NCI-H187 treated with DMSO at 0.1 percent for 48 hours (cell line): ENCODE measurements at places on chromosomes 3 and 15.

DNA sequence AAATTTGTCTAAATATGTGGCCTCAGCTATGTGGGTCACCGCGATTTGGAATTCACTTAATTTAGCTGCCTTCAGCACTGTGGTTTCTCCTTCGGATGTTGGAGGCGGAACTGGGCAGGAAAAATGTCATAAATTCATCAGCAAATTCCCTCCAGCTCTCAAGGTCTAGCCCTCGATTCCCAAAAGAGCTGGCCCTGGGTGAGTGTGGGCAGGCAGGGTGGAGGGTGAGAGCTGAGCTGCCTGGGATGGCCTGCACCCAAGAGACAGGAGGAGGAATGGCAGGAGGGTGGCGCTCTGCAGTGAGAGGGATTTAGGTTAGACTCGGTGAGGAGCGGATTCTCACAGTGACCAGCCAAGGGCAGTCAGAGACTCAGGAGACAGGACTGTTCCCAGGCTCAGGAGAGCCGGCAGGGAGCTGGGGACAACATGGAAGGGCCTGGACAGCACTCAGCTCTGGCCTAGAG lies 57.1 kb downstream of the FEM1B start:
- no peak for DNase-seq

- DNase-seq: no peak
These were observed 1.8 kb downstream of the TMEM115 start for GRCh38 chr3:50357481-50357880.

- DNase-seq: no peak
These were observed 266.6 kb upstream of the CTDSPL start for GRCh38 chr3:37594873-37595783.

DNA sequence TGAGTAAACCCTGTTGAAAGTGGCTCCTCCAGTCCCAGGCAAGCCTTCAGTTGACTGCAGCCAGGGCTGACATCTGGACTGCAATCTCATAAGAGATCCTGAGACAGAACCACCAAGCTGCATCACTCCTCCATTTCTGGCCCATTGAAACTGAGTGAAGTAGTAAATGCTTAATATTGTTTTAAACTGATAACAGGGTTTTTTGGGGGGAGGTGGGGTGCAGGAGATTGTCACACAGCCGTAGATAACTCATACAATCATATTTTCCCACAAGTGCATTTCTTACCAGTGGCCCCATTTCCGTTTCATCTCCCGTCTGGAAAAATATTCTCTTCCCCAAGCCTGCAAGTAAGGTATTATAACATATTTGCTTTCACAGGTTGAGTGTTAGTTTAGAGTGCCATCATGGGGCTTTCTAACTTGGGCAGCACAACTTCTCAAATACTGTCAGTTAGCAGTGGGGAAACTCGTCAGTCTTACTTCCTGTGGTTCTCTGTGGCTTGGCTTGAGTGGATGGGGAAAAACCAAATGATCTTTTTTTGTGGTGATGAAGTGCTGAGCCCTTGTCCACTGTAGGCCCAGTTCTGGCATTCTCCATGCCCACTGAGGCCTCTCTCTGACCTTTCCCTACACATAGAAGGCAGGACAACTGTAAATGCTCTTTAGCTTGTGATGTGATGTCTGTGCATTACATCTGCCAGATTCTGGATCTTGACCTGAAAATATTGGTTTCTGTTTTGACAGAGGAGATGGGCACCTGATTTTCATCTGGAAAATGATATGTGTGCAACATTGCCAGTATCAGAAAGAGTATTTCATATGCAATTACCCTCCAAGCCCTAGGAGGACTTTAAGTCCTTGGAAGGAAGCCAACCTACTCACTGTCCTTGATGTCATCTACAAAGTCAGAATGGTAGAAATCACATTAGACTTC lies 90.1 kb upstream of the BHLHE40 start:
- no peak for DNase-seq

DNA sequence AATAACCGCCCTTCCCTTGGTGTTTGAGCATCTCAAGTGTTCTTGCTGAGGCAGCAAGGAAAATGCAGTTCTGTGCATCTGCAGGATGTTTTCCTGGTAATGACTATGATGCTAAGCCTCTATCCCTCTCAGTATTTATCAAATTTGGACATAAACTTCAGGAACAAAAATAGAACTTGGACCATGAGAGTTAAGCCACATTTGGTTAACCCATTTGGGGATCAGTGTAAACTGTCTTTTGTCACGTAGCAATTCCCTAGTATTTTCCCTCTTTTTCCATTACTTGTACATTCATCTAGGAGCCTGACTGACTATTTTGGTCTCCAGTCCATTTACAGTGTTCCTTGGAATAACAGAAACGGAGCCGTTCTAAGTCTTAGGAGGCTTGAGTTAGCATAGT lies 250.8 kb downstream of the RBMS3 start:
- DNase-seq: no peak

- no peak for DNase-seq
These were observed 12.5 kb downstream of the P2RY14 start for GRCh38 chr3:151265866-151266265.

DNA sequence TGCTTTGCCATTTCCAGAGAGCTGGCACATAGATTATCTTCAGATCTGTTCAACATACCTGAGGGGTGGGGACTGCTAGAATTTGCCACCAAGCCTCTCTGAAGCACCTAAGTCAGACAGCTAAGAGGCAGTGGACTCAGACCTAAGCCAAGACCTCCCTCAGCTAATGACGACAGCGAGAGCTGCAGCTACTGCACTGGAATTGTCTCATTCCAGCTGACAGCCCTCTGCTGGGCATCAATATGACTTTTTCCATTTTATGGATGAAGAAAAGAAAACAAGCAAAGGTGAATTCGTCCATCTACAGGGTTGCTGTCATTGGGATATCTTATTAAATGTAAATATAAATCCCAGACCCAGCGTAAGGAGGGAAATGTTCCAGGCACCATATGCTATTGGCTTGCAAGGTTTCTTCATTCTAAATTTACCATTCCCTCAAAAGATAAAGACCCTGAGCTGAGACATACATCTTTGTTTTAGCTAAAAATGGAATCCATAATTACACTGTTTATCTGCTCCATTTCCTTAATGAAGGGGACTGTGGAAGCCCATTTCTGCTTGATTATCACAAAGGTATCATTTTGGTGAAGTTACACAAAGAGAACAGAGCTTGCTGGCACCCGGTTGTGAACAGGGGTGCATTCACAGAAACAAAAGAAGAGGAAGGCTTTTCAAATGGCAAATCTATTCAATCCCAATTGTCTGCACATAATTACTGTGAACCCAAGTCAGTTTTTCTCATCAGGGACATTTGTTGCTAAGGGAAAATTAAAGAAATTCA lies 85.5 kb upstream of the LRTM1 start:
- no peak for DNase-seq

- no peak for DNase-seq
These were observed 5.7 kb downstream of the XIRP1 start for GRCh38 chr3:39186692-39187151.

GRCh38 chr3:13427662-13428603 lies 7.8 kb upstream of the NUP210 start:
- DNase-seq: no peak

GRCh38 chr3:39317571-39318169 lies 11.8 kb upstream of the CCR8 start:
- DNase-seq: no peak

DNA sequence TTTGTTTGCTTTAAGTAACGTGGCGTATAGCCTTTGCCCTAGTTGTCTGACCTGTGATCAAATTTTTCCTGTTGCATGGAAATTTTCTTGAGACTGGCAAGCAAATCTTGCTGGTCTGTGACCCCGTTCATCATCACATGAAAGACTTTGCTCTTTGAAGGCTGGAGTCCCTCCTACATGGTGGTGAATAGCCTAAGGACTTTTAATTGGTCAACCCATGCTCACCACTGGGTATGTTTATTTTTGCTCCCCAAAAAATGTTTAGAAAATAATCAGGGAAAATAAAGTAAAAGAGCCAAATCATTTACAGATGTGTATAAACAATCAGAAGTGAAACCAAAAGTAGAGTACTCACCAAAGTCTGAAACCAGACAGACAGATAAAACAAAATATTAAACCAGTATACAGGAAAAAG lies 1075.3 kb upstream of the ALCAM start:
- no peak for DNase-seq

- no peak for DNase-seq
These were observed 499.6 kb upstream of the CCDC54 start for GRCh38 chr3:106877627-106878026.

DNA sequence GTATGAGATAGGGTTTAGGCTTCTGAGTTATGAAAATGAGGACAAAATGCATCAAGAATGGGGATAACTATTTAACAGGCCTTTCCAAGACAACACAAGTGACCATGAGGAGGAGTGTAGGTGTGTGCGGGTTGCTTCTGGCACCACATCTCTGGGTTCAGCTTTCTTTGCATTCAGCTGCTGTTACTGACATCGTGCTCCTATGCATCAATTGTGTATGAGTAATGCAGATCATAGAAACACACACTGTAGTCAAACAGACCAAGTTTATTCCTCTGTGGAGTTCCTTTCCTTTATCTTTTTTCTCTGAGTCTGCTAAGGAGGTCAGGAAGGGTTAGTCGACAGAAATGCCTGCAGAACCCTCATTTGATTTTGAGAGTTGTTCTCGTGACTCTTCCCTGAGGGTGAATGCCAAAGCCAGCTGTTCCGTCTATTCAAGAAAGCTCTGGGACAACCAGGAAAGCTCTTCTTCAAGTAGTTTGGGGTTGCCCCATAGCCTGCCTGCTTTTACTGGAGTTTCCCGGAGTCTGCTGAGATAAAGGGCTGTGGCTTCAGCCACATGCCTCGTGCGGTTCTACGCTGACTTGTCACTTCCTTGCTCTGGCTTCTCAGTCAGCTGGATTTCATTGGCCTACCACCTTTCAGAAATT lies 136.7 kb upstream of the TLE3 start:
- DNase-seq: no peak

GRCh38 chr3:104133630-104134029 lies 1233.1 kb upstream of the ALCAM start:
- DNase-seq: no peak

DNA sequence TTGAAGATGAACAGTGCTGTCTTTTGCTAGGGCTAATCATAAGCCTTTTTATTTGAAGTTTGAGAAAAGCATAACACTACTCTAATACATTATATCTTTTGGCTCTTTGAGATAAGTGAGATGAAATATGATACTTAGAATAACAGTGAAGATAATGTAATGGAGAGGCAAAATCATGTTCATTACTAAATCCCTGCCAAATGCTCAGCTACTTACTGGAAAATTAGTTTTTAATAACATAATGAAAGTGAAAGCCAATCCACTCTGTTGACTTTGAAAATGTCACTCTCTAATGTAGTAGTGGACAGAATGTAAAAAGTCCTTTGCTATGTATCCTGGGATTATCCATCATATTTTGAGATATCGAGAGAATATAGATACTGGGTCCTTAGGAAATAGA lies 35.9 kb upstream of the MYH15 start:
- DNase-seq: no peak

DNA sequence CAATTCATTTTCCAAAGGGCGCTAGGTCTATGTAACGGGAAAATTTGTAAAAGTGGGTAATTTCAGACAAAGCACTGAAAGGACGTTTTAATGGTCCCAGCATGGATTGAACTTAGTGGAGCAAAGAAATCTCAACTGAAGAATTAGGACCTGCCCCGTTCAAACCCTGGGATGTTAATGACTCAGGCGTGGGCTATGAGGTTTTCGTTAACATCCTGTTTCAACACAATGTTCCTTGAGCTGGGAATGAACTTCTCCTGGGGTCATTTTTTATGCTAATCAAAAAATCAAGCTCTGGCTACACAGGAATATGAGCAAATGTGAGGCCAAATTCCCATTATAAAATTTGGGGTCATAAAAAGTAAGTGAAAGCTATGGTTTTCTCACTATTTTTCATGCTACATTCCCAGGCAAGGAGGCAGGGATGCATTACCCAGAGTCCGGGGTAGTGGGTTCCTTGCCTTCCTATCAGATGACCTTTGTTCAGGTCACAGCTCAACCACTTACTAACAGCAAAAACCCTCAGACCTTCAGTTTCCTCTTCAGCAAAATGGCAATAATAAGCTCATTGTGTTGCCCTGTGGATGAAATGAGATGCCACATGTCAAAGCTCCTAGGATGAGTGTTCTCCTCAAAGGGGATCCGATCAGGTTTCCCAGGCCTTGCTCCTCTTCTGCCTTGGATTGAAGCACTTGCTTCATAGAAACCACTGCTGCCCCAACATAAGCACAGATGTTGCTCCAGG lies 271.4 kb downstream of the ARRDC4 start:
- DNase-seq: no peak

GRCh38 chr15:34795267-34796081 lies at the start of gene ACTC1:
ACTC1 (minus strand) TSS chr15:34795549; CDS start chr15:34794808, 741 bp downstream.
- no peak for DNase-seq

GRCh38 chr3:64642327-64643151 lies 45.3 kb downstream of the ADAMTS9 start:
- no peak for DNase-seq

- DNase-seq: no peak
These were observed 64.5 kb downstream of the KLHL25 start for GRCh38 chr15:85730001-85730820.

DNA sequence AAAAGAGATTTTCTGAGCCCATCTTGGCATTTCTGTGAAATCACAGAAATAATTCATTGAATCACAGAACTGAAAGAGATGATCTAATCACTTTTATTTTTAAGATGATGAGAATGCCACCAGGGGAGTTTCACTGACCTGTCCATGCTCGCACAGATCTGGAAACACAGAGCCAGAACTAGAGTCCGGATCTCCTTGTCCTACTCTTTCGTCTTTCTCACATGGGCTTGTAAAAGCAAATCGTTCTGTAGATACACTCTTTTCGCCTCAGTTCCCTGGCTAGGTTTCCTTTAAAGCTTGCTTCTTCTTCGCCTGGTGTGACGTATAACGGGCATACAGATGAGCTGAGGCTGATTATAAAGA lies 122.5 kb upstream of the SPRED1 start:
- no peak for DNase-seq

DNA sequence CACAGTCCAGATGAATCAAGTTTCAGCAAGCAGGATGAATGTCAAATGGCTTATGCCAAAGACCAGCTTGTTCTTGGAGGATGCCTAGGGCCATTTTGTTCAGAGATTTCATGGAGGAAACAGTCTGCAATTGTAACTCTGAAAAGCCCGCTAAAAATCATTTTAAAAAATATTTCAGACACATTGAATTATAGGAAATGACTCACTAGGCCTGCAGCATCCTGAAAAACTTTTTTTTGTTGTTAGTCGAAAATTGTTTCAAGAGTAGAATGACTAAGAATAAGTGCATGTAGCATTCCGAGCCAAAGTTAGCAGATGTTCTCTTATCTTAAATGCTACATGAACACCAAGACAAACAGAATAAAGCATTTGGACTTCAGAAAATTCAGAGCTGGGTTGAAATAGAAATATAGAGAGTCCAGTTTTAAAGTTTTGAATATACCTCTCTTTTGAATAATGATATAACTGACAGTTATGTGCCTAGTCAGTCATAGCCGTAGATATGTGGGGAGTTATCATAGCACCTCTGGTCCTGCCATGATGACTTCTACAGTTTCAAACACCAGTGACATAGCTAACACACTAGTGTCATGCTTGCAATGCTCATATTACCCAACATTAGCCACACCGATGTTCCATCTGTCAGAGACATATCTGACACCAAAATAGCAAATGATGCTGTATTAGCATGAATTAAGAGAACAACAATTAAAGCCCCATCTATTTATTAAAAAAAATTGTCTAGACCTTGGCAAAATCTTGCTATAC lies 1462.8 kb upstream of the GBE1 start:
- DNase-seq: no peak
